ENCODE measurements at places on chromosomes 16 and 17.

DNA sequence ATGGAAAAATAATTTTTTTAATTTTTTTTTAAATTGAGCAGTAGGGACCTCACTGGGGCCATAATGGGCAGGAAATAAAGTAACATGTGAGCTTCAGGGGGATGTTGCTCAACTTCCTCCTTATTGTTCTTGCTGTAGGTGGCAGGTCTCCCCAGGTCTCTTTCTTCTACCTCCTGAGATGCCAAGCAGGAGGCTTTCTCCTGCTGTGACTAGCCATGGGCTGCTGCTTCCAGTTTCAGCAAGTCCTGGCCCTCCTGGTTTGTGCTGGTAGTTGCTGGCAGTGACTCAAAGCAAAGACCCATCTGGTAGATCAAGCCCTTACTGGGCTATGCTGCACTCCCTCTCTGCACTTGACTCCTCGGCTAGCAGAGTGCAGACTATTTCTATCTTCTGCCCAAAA, 2.3 kb downstream of the DPEP2NB start:
- no peak for DNase-seq

- peak; percentile 61 for DNase-seq
Observed at GRCh38 chr17:66459811-66460270, 157.4 kb downstream of the PRKCA start.

- DNase-seq, result no peak
Observed at GRCh38 chr17:78127239-78127887, 1.2 kb downstream of the TMC6 start.

- no peak for DNase-seq
Observed at GRCh38 chr17:72151565-72152386, 31.0 kb downstream of the SOX9 start.

GRCh38 chr16:86012221-86012620, 113.3 kb downstream of the IRF8 start:
- DNase-seq, result no peak

DNA sequence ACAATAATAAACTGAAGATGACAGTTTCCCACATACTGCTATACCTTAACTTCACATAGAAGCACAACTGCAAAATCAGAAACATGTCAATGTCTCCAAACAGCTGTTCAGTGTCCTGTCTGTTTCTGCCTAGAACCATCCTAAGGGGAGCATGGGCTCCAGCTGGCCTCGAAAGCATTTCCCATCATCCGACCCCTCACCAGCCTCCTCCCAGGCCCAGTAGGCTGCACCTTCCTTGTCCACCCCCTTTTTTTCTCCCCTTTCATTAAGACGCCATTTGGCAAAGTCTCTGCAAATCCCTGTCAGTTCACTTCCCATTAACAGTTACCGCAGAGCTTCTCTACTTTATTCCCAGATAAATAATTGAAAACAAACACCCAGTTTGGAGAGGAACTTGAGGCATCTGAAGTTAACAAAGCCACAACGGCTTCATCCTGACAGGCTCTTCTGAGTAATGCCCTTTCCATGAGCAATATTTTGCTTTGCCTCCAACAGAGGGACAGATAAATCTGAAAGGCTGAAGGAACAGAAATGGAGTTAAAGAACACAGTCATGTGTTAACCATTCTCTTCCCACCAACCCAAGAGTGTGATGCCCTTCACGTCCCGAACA, 65.3 kb downstream of the SLC39A11 start:
- no peak for DNase-seq

DNA sequence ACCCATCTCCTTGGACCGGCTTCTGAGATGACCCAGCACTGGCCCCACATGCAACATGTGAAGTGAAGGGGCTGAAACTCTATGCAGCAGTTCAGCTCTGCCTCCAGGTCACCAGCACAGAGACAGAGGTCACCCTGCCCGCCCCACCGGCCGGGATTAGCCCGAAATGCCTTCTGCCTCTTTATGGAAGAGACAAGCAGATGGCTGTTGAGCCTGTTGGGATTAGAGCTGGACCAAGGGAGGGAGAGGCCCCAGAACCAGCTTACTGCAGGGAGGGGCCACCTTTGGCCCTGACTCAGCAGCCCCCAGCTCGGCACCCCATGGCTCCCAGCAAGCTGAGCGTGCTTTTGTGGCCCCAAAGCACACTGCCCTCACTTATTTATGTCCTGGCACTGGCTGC, 5.7 kb downstream of the AIPL1 start:
- DNase-seq, result no peak

GRCh38 chr17:32331243-32332040, 10.5 kb downstream of the C17orf75 start:
- DNase-seq, result no peak

- peak; percentile 59 for DNase-seq
Observed at GRCh38 chr16:10421596-10421995, 35.7 kb downstream of the ATF7IP2 start.

DNA sequence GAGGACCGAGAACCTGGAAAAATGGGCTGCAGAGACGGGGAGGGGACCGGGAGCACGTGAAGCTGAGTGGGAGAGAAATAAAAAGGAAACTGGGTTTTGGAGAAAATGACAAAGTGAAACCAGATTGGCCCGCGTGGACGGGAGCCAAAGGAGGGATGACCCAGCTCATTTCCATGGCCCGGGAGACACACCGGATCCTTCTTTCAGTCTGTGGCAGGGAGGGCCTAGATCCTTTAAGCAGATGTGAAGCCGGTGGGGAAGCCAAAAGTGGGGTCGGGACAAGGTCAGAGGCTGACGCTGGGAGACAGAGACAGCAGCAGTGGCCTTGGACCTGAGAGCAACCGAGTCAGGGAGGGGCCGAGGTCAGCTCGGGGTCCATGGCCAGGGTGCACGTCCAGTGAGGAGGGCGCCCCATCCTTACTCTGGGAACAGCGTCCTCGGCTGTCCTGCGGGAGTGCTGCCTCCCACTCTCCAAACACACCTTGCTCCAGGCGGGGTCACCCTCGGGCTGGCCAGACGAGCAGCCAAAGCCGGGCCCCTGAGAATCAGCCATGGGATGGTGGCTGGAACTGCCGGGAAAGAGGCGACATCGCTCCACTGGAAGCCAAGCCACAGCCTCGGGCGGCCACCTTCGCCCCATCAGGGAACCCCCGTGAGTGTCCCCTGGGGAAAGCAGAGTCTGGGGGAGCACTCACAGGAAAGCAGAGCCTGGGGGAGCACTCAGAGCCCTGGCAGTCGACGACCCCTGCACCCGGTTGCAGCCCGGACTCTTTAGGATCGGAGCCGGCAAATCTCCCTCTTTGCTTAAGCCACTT, 17.3 kb downstream of the CA5A start:
- DNase-seq, result no peak

DNA sequence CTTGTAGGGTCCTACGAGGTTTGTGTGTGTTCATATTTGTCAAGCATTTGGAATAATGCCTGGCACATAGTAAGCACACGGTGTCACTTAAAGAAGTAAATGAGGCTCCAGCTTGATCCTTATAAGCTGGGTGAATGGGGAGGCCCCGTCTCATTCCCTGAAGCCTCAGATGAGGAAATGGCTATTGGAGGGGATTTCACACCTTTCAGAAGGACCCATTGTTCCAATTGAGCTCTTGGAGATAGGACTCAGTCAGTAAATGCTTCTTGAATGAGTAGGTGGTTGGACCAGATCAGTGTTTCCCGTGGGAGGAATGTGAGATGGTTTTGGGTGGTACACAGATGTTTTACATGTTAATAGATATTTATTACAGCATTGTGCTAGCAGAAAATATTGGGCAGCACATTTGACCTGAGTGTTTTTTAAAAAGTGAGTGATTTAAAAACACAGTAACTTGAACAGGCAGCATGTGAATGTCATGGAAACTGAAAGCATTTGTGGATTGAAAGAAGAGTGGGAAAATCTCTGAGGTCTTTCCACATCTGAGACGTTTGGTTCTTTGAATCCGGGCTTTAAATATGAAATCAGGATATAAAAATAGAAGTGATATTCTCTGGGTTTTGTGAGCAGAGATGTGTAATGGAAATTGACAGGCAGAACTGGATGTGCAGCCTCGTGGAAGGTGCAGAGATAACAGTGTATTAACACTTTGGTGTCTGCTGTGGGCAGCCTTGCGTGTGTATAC, 36.4 kb upstream of the ARHGAP17 start:
- DNase-seq, result peak; percentile 76

GRCh38 chr16:30663820-30664219, 5.6 kb downstream of the FBRS start:
- DNase-seq, result no peak

- peak; percentile 88 for DNase-seq
Observed at GRCh38 chr17:61230972-61231820, 168.4 kb upstream of the TBX2 start.

DNA sequence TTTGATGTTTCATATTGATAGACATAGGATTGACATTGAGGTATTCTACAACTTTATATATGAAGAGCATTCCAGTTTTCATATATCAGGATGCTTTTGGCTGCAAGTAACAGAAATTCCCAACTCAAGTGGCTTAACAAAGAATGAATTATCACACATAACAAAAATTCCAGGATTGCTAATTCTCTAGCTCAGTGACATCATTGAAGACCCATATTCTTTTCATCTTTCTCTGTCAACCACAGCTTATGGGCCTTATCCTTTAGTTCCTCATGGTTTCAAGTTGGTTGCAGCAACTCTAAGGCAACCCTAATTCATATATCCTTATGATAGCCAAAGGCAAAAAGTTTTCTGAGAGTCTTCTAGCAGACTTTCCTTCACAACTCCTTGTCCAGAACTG, 91.5 kb upstream of the HAS3 start:
- DNase-seq, result peak; percentile 77

DNA sequence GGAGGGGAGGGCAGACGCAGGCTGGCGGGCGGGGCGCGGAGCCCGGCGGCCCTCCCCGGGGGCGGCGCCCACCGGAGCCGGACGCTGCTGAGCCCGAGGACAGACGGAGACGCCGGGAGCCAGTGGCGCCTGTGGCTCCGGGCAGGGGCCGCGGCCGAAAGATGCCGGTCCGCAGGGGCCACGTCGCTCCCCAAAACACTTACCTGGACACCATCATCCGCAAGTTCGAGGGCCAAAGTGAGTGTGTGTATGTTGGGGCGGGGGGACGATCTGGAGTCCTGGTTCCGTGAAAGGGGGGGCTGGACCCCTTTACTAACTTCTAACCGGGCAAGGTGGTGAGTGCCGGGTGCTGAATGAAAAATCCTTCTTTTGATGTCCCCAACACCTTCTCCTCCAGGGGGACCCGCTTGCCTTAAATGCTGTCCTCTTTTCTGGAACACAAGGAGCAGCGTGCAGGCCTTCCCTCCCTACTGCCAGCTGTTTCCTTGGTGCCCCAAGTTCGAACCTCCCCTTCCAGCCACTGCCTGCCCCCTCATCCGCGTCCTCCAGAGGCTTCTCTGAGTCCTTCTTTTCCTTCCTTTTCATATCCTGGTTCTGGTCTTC, at the start of gene KCNH6:
Gene KCNH6 (plus strand): TSS at position 106 of the 603 bp plus-strand sequence. CDS start 56 bp downstream, at position 162.
- no peak for DNase-seq

- DNase-seq, result no peak
Observed at GRCh38 chr17:64240261-64240740, 22.8 kb downstream of the TEX2 start.

- DNase-seq, result no peak
Observed at GRCh38 chr17:44599298-44600175, 42.3 kb downstream of the FZD2 start.

GRCh38 chr17:56593646-56594319, at the start of gene NOG:
Gene NOG (plus strand): TSS chr17:56593699. CDS start chr17:56594224, 525 bp downstream.
- peak; percentile 48 for DNase-seq

DNA sequence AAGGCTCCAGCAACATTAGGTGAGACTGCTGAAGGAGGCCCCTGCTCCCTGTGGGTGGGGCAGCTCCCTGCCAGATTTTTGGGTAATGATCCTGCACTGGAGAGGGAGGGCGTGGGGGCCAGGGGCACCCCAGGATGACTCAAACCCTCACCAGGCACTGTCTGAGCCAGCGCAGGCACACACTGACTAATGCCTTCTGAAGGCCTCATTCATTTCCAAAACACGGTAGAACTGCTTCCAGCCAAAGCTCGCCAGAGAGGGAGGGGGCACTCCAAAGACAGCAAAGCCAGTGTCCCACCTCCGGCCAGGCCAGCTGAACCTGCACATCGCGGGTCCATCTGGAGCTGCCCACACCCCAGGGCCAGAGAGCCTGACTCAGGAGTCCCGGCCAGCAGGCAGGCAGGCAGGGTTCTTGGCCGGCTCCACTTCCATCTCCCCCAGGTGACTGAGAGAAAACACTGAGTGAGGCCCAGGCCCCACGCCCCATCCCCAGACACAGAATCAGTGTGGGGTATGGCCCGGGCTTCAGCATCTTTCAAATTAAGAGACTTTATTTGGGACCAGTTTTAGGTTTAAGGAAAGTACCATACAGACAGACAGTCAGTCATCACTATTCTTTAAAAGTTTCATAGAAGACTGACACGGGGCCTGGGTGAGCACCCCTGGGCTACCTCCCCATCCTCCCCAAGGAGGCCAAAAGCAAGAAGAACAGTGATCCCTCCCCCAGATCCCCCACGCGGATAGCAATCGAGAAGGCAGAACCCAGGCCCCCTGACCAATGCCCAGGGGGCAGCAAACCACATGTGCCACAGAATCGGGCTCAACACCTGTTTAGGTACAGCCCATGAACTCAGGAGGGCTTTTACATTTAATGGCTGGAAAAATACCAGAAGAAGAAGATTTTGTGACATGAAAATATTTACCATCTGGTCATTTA, 2.3 kb downstream of the PIEZO1 start:
- DNase-seq, result no peak

DNA sequence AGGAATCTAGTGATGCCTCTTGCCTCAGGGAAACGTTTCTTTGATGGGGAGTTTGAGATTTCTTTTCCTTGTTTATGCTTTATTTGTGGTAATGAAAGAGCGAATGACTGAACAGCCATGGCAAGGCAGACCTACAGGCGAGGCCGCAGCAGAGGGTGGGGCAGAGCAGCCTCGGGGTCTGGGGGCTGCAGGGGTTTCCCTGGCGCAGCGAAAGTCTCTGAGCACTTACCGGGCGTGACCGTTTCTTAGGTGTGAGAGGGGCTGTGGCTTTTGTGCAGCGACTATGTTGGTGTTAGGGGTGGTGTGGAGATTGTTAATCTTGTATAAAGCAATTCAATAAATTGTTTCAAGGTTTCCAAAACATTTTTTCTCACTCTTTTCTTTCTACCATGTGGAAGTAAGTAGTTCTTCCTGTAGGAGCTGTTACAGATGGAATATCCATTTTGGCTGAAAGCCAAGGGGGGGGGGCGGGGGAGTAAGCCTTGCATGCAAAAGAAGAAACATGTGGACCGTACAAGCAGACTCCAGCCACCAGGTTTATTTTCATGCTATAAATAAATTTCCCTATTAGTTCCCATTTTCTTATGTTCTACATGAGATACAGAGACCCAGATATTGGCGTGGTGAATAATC, 34.8 kb downstream of the UBN1 start:
- DNase-seq, result no peak

DNA sequence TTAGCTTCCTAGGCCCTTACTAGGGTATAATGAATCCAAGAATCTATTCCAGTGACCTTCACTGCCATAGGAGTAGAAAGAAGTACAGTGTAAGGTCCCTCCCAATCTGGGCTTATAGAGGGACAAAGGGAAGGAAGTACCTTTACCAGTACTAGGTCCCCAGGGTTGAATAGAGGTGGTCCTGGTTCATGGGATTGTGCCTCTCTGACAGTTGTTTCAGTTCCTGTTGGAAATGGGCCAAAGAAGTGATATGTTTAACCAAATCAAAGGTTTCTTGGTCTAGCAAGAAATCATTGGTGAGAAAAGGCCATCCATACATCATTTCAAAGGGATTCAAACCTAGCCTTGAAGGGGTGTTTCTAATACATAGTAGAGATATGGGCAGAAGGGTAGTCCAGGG, 16.0 kb upstream of the ZNHIT3 start:
- DNase-seq, result no peak

- DNase-seq, result no peak
Observed at GRCh38 chr17:41178341-41178740, 320 bp upstream of the KRTAP4-2 start.

- peak; percentile 46 for DNase-seq
Observed at GRCh38 chr17:59607817-59608403, 11.8 kb upstream of the CLTC start.

Data from trophoblast cell (in vitro differentiated cells and primary cell).